ENCODE measurements at places on chromosomes 11 and 22.

DNA sequence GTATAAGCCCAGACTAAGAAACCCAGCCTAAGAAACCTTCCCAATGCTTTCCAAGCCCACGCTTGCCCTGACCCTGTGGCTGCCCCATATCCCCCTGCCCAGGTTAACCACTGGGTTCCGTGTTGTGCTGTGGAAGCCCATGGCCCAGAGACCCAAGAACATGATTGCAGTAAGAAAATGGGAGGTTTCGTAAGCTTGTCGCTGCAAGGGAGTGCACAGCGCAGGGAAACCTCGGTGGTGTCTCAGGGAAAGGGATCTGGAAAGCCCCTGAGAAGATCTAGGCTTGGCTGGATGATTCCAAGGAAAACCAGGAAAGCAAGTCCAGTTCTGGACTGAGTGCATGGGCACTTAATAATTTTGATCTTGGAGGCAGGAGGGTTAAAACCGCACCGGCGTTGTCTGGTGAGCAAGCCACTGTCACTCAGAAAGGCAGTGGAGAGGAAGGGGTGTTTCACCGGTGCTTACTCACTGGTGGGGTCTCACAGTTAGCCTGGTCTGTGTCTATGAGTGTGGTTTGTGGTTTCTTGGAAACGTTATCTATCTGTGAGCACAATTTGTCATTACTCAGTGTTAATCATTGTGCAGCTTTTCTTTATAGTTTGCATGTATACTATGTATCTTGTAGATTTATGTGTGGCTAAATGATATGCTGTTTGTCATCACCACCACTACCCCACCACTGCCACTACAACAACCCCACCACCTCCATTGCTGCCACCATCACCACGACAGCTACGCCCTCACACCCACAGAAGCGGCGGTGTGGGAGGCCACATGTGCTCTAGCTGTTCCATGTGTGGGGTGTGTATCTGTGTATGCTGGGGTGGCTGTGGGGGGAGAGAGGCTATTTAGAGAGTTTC is 53.3 kb upstream of the PRDM11 start:
- DNase-seq = peak; percentile 18

DNA sequence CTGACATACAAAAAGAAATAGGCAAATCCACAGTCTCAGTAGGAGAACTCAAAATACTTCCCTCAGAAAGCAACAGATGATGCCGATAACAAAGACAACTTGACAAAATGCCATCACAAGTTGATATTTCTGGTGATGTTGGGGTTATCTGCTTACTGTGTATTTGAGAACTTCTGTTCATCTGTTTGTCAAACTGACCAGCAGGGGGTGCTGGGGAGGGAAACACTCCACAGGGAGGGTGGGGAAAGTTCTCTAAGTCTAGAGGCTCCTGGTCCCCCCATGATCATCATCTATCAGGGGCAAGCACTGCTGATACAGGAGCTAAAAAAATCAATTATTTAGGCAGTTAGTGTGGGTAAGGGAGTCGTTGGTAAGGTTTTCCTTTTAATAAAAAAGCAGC is 19.2 kb downstream of the GLYATL1 start:
- DNase-seq = peak; percentile 41

DNA sequence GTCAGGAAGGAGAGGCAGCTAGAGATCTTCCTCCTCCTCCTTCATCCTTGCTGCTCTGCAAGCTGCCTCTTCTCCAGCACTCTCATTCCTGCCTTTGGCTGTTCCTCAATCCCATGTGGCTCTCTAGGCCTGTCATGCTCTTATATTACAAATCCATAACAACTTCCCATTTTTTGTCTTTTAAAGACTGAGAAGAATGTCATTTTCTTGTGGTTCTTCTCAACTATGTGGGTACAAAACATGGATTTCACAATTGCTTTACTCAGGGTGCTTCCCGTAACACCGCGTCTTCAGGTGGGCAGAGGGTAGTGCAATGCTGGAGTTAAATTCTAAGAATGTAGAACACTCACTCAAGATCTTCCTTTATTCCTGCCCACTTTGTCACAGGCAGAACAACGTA is 6.8 kb upstream of the CAT start:
- DNase-seq = no peak

- DNase-seq = peak; percentile 45
Observed at GRCh38 chr11:117020287-117020686, 77.9 kb downstream of the SIK3 start.

GRCh38 chr22:26573026-26573662 is 16.8 kb downstream of the TPST2 start:
- DNase-seq = no peak

- no peak for DNase-seq
Observed at GRCh38 chr11:116534270-116534975, 238.4 kb downstream of the BUD13 start.

GRCh38 chr11:100625041-100625440 is 62.0 kb upstream of the ARHGAP42 start:
- DNase-seq = no peak

GRCh38 chr11:118100691-118101232 is 14.0 kb upstream of the SMIM35 start:
- no peak for DNase-seq

GRCh38 chr22:41286639-41287091 is 678 bp upstream of the RANGAP1 start:
- DNase-seq = peak; percentile 51

- no peak for DNase-seq
Observed at GRCh38 chr11:35654711-35655110, 7.9 kb upstream of the TRIM44 start.

GRCh38 chr11:134529212-134530096 is 117.4 kb upstream of the B3GAT1 start:
- DNase-seq = no peak

- no peak for DNase-seq
Observed at GRCh38 chr11:60100516-60100915, 12.1 kb downstream of the MS4A2 start.

DNA sequence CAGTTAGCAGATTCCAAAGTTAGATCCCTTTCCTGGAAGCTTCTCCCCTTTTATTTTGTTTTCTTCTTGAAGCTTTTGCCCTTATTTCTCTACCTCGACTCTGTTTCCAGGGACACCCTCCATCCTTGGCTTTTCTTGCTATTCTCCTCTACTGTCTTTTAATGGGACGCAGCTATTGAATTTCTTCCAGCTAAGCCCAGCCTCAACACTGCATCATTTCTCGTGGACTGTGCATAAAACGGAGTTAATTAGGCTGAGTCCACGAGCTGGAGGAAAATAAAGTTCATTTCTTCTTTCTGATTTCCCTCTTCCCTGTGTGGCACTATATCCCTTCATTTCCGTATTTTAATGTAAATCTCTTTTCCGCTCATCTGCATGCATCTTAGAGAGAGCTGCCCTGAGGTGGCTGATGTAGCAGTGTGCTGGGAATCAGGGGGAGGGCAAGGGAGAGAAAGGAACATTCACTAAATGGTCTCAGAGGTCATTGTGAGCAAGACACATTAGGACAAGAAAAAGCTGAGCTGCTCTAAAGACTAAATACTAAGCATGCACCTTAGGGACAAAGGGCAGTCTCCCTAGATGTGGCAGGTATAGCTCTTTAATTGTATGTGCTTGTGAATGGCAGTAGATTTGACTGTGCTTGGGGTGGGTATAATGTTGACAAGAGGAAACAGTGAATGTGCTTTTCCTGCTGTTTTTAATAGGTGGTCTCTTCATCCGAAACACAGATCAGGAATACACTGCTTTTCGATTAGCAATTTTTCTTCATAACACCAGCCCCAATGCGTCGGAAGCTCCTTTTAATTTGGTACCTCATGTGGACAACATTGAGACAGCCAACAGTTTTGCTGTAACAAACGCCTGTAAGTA is 1.9 kb downstream of the GRIA4 start:
- DNase-seq = no peak

DNA sequence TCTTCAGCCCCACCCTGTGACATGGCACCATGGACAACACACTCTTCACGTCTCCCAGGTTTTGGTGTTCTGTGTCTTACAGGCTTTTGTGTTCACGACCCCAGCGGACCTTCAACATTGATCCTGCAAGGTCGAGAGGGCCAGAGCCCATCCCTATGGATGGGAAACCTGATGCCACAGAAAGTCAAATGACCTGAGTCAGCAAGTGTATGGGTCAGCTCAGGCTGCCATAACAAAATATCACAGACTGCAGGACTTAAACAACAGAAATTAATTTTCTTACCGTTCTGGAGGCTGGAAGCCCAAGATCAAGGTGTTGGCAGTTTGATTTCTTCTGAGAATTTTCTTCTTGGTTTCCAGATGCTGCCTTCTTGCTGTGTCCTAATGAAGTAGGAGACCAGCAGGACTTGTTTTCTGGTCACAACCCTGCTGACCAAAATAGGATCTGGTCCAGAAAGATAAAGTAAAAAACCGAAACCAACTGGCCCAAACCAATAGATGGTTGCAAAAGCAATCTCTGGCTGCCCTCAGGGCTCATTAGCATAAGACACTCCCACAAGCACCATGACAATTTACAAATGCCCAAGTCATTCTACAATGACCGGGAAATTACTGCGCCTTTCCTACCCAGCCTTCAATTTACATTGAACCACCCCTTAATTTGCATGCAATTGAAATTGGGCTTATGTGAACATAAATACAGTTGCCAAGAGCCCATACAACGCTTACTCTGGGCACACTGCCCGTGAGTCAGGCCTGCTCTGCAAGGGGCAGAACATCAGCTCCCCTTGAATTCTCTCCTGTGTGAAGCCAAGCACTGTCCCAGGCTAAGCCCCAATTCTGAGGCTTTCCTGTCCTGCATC is 113.9 kb downstream of the RPS6KA4 start:
- no peak for DNase-seq

GRCh38 chr11:130548491-130548833 is 100.0 kb downstream of the ADAMTS15 start:
- DNase-seq = no peak

- peak; percentile 81 for DNase-seq
Observed at GRCh38 chr11:116791002-116791812, 472 bp downstream of the APOA5 start.

GRCh38 chr11:95153857-95154246 is 64.2 kb downstream of the ENDOD1 start:
- DNase-seq = no peak

DNA sequence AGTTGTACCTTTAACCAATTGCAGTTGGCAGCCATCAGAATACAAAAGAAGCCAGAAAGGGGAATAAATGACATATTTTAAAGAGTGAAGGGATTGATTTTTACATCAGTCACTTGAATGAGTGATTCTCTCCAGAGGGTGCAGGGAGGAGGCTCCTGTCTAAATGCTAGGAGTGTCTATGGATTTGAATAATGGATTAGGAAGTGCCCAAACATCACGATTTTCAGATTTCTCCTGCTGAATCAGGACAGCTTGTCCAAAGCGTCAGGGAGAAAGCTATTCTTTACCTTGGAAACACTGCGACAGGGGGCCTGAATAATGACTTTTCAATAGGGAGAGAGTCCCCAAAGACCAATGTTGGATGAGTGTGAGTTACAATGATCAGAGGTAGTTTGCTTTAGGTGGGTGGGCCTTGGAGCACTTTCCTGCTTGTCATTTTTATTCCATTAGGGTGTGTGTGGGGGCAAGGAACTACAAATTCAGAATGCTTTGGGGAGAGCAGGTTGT is 735.5 kb downstream of the KCNA4 start:
- DNase-seq = no peak

DNA sequence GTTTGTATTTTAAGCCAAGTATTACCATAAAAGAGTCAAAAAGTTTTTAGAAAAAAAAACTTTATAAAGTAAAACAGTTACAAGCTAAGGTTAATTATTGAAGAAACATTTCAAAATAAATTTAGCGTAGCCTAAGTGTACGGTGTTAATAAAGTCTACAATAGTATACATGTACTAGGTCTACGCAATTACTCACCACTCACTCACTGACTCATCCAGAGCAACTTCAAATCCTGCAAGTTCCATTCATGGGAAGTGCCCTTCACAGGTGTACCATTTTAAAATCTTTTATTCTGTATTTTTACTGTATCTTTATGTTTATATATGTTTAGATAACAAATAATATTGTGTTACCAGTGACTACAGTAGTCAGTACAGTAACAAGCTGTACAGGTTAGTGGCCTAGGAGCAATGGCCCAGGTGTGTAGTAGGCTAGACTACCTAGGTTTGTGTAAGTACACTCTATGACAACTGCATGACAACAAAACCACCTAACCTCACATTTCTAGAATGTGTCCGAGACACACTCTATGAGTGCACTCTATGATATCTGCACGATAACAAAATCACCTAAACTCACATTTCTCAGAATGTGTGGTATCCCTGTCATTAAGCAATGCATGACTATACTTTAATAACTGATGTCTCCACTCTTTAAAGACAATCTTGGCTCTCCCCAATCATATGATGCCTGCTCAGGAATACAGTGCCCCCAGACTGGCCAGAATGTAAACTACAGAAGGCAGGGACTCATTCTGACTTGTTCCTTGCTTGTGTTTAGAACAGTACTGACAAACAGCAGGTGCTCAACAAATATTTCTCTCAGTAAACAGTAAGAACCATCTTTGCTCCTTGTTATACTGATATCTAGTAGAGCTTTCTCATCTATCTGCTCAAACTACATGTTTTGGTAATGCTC is 21.2 kb downstream of the KMT5B start:
- DNase-seq = no peak

GRCh38 chr22:19663286-19663815 is 51.0 kb upstream of the SEPTIN5 start:
- no peak for DNase-seq

GRCh38 chr11:17855531-17856290 is 121.1 kb downstream of the KCNC1 start:
- no peak for DNase-seq

GRCh38 chr11:66957971-66958231 is 282 bp downstream of the PC start:
- DNase-seq = no peak

GRCh38 chr11:113189909-113190667 is 124.3 kb upstream of the TTC12 start:
- DNase-seq = no peak

DNA sequence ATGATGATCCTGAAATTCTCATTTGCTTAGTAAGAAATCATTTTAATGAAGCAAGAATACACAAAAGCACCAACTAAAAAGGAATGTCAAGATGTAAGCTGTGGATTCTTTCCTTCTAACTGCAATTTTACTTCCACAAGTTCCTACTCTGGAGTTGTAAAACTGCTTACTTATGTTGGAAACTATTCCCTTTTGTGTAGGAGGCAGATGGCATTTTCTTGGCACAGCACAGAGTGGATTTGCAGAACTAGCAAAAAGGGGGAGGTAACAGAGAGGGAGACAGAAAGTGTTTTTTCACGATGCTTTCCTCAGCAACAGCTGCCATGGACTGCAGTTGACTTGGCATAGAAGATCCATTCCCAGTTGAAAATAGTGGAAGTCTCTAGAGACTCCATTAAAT is 1112.0 kb upstream of the RAG2 start:
- no peak for DNase-seq

- no peak for DNase-seq
Observed at GRCh38 chr11:73439002-73439843, 63.0 kb downstream of the RELT start.

- no peak for DNase-seq
Observed at GRCh38 chr22:23816156-23816976, 22.4 kb downstream of the DERL3 start.

- peak; percentile 72 for DNase-seq
Observed at GRCh38 chr11:116691771-116692177, 81.0 kb downstream of the BUD13 start.

GRCh38 chr11:46275964-46276641 is 1.4 kb upstream of the CREB3L1 start:
- DNase-seq = no peak

GRCh38 chr11:23423656-23424055 is 563.4 kb upstream of the CCDC179 start:
- DNase-seq = no peak

- DNase-seq = no peak
Observed at GRCh38 chr11:102393272-102393730, 46.3 kb downstream of the BIRC2 start.
